ENCODE measurements at places on chromosomes 2 and 18. TPM values are rescaled to one million over a fixed set of nuclear protein-coding genes. Genes with fewer than 3 reads are reported as not detected.

The TMEM17 gene
- 1.1 TPM for total RNA-seq

The DTNA gene
- total RNA-seq: 16.1 TPM

The CHRND gene
- total RNA-seq: 0.26 TPM

The NPPC gene
- total RNA-seq: not detected

The RNASEH1 gene
- 21.1 TPM for total RNA-seq

The TMEM200C gene
- total RNA-seq: not detected

The MARCHF4 gene
- 7.8 TPM for total RNA-seq

The DAW1 gene
- 1.5 TPM for total RNA-seq

The M1AP gene
- not detected for total RNA-seq

The SLC11A1 gene
- total RNA-seq: 0.35 TPM

The ZNF892 gene
- total RNA-seq: 2.8 TPM

The TRIM54 gene
- total RNA-seq: not detected

The FAHD2B gene
- total RNA-seq: 9.3 TPM

The TRPM8 gene
- not detected for total RNA-seq

The ZEB2 gene
- 31.3 TPM for total RNA-seq

The RHBDD1 gene
- total RNA-seq: 5.3 TPM

The DCC gene
- total RNA-seq: under 0.01 TPM

The TCF7L1 gene
- total RNA-seq: 3.0 TPM

The NYAP2 gene
- not detected for total RNA-seq

The VWC2L gene
- not detected for total RNA-seq

The FBXO15 gene
- 0.09 TPM for total RNA-seq

The FOSL2 gene
- total RNA-seq: 56.4 TPM

Data from pericardium fibroblast (primary cell).